Activated gamma-delta T cell treated with Interleukin-2 at 50 U/mL for 16 hours (primary cell): ENCODE measurements at places on chromosomes 5 and 9.

GRCh38 chr9:78397045-78397444 is 100.1 kb downstream of the PSAT1 start:
- no peak for DNase-seq

DNA sequence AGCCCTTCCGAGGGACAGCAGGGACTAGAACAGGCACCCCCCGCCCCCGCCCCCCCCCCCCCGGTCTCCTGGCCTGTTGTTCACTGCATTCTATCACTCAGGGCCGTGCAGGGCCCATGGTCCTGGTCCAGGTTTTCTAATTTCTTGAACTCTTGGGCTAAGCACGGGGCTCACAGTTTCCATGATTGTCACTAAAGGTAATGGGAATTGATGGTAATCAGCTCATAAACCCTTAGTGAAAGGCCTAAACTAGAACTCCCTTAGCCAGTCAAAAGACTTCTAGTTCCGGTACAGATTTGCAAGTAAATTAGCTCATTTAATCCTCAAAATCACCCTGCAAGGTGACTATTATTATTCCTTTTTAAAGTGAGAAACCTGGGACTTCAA is 14.7 kb upstream of the PWWP2A start:
- no peak for DNase-seq

- DNase-seq = no peak
Observed at GRCh38 chr5:65186646-65187227, 295.0 kb downstream of the ADAMTS6 start.

DNA sequence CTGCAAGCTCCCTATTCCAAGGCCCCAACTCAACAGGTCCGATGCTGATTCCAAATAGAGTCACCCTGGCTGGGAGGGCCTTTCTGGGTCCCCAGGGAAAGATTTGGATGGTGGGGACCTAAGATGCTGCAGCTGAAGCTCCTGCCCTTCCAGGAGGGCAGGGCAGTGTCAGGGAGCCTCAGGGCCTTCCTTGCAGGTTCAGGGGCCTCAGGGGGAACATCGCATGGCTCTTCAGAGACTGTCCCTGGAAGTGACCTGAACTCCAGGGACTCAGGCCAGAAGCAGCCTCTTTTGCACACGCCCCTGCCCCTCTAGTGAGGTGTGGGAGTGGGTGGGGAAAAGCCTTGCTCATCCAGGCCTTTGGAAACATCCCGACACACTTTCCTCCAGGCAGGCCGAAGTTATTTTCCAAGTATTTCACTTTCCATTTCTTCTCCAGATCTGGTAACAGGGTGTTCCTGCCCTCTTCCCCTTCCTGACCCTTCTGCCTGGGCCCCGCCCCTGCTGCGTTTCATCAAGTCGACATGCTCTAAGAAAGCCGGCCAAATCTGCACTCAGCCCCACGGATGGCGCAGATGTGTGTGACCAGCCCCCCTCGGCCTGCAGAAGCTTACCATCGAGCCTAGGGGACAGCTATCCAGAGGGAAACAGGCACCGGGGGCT is 159.5 kb downstream of the FGF18 start:
- DNase-seq = no peak

DNA sequence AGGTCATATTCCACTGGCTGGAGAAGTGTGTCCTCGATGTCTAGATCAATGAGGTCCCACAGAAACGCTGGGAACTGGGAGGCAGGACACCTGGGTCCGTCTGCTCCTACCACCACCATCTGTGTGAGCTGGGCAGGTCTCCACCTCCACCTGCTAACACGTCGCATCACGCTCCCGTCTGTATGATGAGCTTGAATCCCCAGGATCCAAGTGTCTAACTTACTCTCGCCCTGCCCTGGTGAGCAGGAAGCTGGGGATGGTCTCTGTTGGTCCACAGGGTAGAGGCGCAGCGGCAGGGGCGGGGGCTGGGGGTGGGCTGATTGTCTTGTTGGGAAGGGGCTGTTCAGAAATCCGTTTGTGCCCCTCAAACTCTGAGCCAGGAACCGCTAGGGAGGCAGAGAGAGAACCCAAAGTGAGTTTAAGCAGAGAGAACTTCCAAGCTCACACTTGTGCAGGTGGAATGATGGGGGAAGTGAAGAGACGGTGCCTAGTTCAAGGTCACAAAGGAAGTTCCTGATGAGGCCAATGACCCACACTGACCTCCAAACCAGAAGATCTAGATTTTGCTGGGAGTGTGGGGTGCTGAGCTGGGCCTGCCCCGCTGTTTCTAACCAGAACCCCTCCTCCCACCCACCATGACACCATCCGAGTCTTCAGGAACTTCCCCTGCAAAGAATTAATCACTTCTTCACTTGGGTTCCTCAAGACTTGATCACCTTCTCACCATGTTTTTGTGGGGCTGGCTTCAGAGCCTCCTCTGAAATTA is 21.1 kb downstream of the ORM2 start:
- no peak for DNase-seq
